ENCODE measurements at places on chromosomes 5 and 9.
A peak's percentile ranks its signal among the peaks of the same experiment; 100 is the strongest.

DNA sequence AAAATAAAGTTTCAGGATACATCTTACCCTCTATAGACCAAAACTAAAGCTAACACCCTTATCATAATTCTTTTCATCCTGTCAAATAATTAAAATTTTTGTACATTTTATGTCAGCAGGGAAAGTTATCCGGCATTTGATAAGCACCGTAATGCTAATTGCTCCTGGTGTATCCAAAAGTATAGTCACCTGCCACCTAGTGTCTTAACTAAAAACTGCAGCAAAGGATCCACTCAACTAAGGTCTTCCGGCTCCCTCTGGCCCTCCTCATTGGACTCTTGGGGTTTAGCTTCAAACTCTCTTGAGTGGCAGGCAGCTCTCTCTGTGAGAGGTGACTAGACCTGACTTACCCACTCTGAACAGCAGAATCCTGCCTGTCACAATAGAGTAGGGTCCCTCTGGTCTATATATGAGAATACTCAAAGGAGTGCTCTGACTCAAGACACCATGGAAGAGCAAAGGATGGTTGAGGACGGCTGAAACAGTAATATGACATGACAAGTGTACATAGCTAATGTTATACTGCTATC is 60.4 kb upstream of the CAST start:
- peak; percentile 43 for DNase-seq

GRCh38 chr5:79486116-79486515 is 27.8 kb downstream of the HOMER1 start:
- DNase-seq = no peak

GRCh38 chr5:57687596-57687995 is 205.0 kb upstream of the ACTBL2 start:
- DNase-seq = no peak

GRCh38 chr9:21728781-21729180 is 73.7 kb upstream of the MTAP start:
- DNase-seq = no peak

- no peak for DNase-seq
Measured at GRCh38 chr9:3804103-3804502, 278.3 kb upstream of the RFX3 start.

- DNase-seq = no peak
Measured at GRCh38 chr5:31587546-31587945, 51.4 kb upstream of the PDZD2 start.

DNA sequence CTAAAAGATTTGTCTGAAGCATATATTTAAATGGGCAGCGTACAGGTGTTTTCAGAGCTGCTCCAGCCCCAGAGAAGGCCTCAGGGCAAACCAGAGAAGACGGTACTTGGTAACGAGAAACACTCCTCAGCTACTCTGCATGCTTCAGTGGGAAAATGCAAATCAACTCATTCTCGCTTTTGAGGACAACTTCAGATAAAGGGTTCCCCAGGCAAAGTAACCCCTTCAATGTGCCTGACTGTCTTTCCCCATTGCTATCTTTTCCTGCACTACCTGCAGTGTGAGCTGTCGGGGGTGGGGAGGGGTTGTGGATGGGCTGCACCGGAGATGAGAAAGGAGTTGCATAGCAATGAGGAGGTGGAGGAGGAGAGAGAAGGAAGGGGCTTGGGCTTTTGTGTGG is 339.7 kb upstream of the CLINT1 start:
- DNase-seq = no peak

- DNase-seq = no peak
Measured at GRCh38 chr5:948472-949274, 56.0 kb downstream of the TRIP13 start.

- no peak for DNase-seq
Measured at GRCh38 chr5:78649211-78649695, 681 bp upstream of the LHFPL2 start.

DNA sequence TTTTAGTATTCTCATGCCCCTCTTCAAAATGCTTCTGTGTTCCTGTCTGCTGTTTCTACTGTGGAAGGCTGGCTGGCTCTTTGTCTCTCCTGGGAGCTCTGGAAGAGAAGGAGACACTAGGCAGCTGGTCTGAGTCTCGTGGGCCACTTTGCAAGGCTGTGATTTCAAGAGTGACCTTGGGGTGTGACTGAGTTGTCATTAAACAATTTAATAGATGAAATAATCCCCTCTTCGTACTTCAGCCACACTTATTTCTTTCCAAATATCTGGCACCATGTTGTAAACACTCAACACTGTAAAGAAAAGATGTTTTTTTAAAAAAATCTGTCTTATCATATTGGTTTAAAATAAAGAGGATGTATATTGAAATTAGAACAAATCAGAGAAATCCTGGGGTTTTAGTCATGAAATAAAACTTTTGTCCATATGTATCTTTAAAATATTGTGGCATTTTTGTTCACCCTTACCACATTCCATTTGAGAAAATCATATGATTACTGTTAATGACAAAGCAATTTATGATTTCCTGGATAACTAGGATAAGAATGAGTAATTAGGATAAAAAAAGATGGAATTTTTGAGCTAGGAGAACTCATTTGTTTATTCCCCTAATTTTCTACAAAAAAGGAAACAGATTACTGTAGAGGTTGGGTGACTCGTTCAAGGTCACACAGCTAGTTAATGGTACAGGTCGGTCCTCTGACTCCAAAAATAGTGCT is 200.8 kb downstream of the MAT2B start:
- DNase-seq = no peak

- DNase-seq = no peak
Measured at GRCh38 chr5:133926489-133927299, 41.7 kb downstream of the C5orf15 start.

DNA sequence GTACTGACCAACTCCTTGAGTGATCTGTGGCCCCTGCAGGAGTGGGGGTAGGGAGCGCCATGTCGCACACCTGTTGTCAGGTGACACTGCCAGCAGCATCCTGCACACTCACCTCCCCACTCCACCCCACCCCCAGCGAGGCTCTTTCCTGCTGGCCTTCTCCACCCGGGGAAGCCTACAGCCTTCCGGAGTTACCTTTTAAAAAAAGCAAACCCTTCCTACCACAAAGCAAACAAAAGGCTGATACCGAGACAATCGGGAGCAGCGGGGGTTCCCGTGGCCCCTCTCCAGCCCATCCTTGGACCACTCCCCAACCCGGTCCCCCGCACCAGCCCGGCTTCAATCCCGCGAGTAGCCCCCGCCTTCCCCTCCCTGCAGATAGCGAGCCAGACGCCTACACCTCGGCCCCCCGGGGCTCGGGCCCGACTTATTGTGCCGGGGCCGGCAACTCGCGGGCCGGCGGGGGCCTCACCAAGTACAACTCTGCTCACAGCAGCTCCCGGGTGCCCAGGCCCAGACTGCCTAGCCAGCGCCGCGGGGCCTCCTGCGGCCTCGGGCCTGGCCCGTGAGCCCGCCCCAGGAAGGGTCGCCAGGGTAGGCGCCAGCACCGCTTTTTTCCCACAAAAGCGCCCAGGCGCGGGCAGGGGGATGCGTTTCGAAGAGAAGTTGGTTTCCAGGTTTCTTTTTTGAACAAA is 724 bp downstream of the MACROH2A1 start:
- no peak for DNase-seq

- no peak for DNase-seq
Measured at GRCh38 chr9:38390442-38390841, 2.1 kb upstream of the ALDH1B1 start.

- DNase-seq = no peak
Measured at GRCh38 chr9:112601636-112602035, 115.0 kb downstream of the KIAA1958 start.

- no peak for DNase-seq
Measured at GRCh38 chr5:65288657-65289056, 193.1 kb downstream of the ADAMTS6 start.

- no peak for DNase-seq
Measured at GRCh38 chr9:135167849-135168655, 80.6 kb downstream of the OLFM1 start.

GRCh38 chr9:2138646-2139045 is 123.5 kb downstream of the SMARCA2 start:
- no peak for DNase-seq

DNA sequence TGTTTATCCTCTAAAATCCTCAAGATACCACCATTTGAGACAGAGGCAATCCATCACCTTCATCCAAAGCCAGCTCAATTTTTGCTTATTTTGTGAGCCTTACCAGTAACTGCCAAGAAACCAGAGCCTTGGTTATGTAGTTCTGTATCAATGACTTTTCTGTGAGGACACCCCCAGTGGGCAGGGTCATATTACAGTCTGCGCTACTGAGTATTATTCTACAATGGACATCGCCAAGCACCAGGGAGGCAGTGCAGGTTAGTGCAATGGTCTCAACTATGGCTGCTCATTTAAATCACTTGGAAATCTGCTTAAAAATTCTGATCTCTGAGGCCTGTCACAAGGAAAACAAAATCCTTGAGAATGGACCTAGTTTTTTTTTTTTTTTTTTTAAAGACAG is 90.5 kb upstream of the NIPAL4 start:
- DNase-seq = no peak

DNA sequence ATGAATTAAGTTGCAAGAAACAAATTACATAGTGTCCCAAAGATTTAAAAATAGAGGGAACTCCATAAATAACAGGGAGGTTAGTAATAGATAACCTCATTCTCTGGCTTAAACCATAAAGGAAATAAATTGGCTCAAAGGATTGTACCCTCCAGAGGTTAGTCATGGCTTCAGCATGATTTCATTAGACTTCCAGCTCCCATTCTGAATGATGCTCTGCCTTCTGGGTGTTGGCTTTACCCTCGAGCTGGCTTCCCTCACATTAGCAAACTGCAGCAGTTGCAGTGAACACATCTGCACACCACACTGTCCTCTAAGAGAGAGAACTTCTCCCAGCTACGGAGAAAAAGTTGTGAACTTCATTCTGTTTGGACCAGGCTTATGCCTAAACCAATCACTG is 70.4 kb downstream of the RGS7BP start:
- no peak for DNase-seq

GRCh38 chr5:98906756-98907355 is 22.0 kb downstream of the CHD1 start:
- DNase-seq = no peak

DNA sequence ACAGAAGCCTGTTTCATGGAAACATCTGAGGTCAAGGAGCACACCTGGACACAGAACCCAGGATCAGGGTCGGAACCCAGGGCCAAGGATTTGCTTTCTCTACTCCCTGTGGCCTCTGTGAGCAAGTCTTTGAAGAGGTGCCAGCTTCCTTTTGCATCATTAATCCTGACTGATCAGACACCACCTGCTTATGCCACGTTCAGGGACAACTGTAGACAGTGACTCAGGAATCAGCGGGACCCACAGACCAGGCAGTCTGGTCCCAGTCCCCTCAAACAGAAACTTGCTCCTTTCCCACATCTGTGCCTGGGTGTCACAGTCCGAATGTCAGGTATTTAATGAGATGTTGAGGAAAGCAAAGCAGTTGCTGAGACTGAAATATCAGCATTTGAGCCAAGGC is 154.8 kb downstream of the SGCD start:
- no peak for DNase-seq

GRCh38 chr5:143051244-143052058 is 281.3 kb downstream of the ARHGAP26 start:
- peak; percentile 83 for DNase-seq

GRCh38 chr5:108660291-108660690 is 87.4 kb upstream of the FER start:
- DNase-seq = no peak

GRCh38 chr5:71757590-71758543 is 38.8 kb downstream of the CARTPT start:
- peak; percentile 12 for DNase-seq

DNA sequence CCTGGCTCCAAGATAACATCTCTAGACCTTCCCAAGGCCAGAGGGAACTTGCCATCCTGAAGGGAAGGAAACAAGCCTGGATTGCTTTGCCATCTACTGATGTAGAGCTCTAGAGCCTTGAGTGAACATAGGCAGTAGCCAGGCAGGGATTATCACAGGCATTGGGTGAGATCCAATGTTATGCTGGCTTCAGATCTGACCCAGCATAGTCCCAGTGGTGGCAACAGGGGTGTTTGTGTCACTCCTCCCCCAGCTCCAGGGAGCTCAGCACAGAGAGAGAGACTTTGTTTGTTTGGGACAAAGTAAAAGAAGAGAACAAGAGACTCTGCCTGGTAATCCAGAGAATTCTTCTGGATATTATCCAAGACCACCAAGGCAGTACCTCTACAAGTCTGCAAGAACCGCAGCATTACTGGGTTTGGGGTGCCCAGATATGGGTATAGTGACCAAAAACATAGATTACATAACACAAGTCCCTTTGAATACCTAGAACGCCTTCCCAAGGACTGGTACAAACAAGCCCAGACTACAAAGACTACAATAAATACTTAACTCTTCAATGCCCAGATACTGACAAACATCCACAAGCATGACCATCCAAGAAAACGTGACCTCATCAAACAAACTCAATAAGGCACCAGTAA is 137.6 kb upstream of the DAPK1 start:
- DNase-seq = no peak

DNA sequence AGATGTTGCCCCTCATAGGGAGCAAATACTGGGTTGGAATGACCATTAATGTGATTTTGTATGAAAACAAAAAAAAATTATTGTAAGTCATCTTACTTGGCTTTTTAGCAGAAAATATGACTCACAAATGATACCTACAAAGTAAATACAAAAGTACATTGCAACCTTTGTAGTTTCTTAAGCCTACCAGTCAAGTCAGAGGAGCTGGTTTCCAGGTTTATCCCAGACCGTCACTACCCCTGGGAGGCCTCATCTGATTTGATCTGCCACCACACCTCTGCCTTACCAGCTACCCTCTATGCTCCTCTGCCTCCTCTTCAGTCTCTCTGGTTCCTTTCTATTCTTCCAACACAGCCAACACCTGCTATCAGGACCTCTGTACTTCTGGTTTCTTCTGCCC is 349.9 kb upstream of the CCNH start:
- DNase-seq = no peak

GRCh38 chr5:171463862-171464229 is 44.4 kb downstream of the FGF18 start:
- no peak for DNase-seq

- no peak for DNase-seq
Measured at GRCh38 chr9:21153336-21154017, 11.8 kb upstream of the IFNW1 start.

DNA sequence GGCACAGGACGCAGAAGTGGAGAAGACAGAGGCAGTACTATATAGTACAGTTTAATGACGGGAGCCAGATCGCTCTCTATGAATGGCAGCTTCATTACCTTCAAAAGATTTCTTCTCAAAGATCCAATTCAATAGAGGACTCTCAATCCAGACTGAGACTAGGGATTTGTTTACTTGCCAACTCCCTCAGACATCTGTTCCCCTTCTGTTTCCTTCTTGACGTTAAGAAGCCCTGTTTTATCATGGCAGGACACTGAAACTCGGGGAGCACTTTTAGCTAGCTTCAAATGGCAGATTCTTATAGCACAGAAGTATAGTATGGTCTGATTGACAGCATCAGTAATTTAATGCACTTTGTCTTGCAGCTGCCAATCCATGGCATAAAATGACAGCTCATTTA is 747.3 kb upstream of the C9orf72 start:
- no peak for DNase-seq

GRCh38 chr5:1657161-1657741 is 133.5 kb upstream of the LPCAT1 start:
- DNase-seq = no peak

GRCh38 chr5:119706049-119706448 is 76.7 kb downstream of the FAM170A start:
- no peak for DNase-seq

GRCh38 chr5:56685503-56686217 is 129.7 kb upstream of the MAP3K1 start:
- no peak for DNase-seq

Data from AG09319 (cell line).